Nephron progenitor cell (in vitro differentiated cells): ENCODE measurements at places on chromosomes 7 and 10.

DNA sequence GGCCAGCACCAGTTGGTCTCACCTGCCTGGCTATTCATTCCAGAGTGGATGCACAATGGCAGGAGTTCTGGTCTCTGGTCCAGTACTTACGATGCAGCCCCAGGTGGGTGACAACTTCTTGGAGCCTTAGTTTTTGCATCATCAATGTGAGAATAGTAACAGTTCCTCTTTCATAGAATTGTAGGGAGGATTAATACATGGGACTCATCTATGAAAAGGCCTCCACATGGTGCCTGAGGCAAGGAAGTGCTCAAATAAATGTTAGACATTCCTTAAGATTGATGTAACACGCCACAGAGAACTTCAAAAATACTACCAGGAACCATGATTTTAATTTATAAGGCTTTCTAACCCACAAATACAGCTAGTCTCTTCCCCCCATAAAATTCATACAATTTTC is 120.1 kb upstream of the CHST15 start:
- peaks cover 12% of the 10 kb centered on the region for H3K4me1 ChIP-seq
- H3K27me3 ChIP-seq: peaks cover 14% of the 10 kb centered on the region
- no peak overlapping the region for H3K27ac ChIP-seq
- DNase-seq: no peak

- DNase-seq: no peak
- no peak overlapping the region for H3K27ac ChIP-seq
- no peaks in the 10 kb centered on the region for H3K4me1 ChIP-seq
- H3K4me3 ChIP-seq: no peak overlapping the region
Observed at GRCh38 chr7:96084881-96085553, 236.9 kb downstream of the SLC25A13 start.

GRCh38 chr7:28942168-28942567 is 16.0 kb downstream of the TRIL start:
- H3K36me3 ChIP-seq: peaks cover 6% of the 10 kb centered on the region
- no peak overlapping the region for H3K4me3 ChIP-seq
- H3K27me3 ChIP-seq: peaks cover 9% of the 10 kb centered on the region
- H3K4me1 ChIP-seq: peaks cover 69% of the 10 kb centered on the region

GRCh38 chr10:44697116-44697515 is 214.0 kb upstream of the TMEM72 start:
- no peaks in the 10 kb centered on the region for H3K36me3 ChIP-seq
- peaks cover 16% of the 10 kb centered on the region for H3K4me1 ChIP-seq
- H3K4me3 ChIP-seq: no peak overlapping the region
- H3K27me3 ChIP-seq: peaks cover 3% of the 10 kb centered on the region

DNA sequence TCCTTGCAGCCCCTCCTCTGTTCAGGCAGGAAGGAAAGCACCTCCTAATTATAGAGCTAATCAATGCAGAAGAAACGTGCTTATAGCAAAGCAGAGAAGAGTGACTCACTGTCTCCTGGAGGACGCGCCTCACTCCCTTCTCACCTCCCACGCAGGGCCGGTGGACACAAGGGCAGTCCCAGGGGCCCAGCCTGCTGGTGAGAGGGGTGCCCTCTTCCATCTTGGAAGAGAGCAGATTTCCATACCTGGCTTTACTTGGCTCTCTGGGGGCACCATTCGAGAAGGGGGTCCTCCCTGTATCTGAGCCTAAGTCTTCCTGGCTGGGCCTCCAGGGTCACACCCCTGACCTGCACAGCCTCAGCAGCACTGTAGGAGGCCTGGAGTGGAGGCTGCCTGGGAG is 55.8 kb downstream of the RASGEF1A start:
- no peak overlapping the region for H3K27ac ChIP-seq
- H3K4me1 ChIP-seq: peaks cover 10% of the 10 kb centered on the region
- no peak for DNase-seq
- H3K4me3 ChIP-seq: no peak overlapping the region

- no peak overlapping the region for H3K4me3 ChIP-seq
- peaks cover 8% of the 10 kb centered on the region for H3K4me1 ChIP-seq
- no peak for DNase-seq
- H3K36me3 ChIP-seq: no peaks in the 10 kb centered on the region
- H3K27ac ChIP-seq: no peak overlapping the region
- peaks cover 28% of the 10 kb centered on the region for H3K27me3 ChIP-seq
Observed at GRCh38 chr7:151198945-151199848, 11.1 kb downstream of the H2BK1 start.

- H3K36me3 ChIP-seq: peaks cover 63% of the 10 kb centered on the region
- DNase-seq: no peak
- no peak overlapping the region for H3K4me3 ChIP-seq
- peaks cover 13% of the 10 kb centered on the region for H3K4me1 ChIP-seq
- peaks cover 4% of the 10 kb centered on the region for H3K27me3 ChIP-seq
Observed at GRCh38 chr10:60921633-60922032, 22.4 kb downstream of the RHOBTB1 start.

DNA sequence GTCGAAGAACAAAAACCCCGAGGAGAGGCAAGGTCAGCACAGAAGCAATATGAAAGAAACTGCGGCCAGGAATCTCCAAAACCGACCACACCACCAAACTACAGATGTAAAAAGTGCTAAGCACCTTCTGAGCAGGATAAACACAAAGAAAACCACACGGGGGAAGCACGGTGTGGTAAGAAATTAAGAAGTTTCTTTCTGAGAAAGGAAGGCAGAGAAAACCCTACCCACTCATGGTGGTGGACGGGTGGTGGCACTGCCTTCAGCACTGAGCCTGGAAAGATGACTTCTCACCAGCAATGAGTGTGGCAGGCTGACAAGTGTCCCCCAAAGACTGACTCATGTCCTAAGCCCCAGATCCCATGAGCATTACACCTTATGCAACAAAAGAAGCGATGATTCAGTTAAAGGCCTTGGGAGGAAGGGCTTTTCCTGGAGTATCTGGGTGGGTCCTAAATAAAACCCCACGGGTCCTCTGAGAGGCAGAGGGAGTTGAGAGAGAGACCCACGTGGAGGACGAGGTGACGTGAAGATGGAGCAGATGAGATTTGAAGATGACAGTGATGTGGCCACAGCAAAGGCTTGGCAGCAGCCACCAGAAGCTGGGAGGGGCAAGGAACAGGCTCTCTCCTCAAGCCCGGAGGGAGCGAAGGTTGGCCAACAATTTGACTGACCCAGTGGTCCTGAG is 124.9 kb downstream of the DLG5 start:
- peaks cover 50% of the 10 kb centered on the region for H3K36me3 ChIP-seq
- peak overlapping the region; percentile 37 for H3K27ac ChIP-seq
- peaks cover 4% of the 10 kb centered on the region for H3K27me3 ChIP-seq
- no peak overlapping the region for H3K4me3 ChIP-seq

GRCh38 chr7:114864278-114864677 is 57.6 kb upstream of the MDFIC start:
- no peak overlapping the region for H3K4me3 ChIP-seq
- H3K4me1 ChIP-seq: no peaks in the 10 kb centered on the region
- no peaks in the 10 kb centered on the region for H3K27me3 ChIP-seq
- H3K36me3 ChIP-seq: no peaks in the 10 kb centered on the region
- DNase-seq: no peak

- H3K4me1 ChIP-seq: no peaks in the 10 kb centered on the region
- H3K27ac ChIP-seq: no peak overlapping the region
- no peak overlapping the region for H3K4me3 ChIP-seq
- H3K36me3 ChIP-seq: no peaks in the 10 kb centered on the region
- no peaks in the 10 kb centered on the region for H3K27me3 ChIP-seq
- DNase-seq: no peak
Observed at GRCh38 chr7:14666913-14667312, 235.6 kb downstream of the DGKB start.

DNA sequence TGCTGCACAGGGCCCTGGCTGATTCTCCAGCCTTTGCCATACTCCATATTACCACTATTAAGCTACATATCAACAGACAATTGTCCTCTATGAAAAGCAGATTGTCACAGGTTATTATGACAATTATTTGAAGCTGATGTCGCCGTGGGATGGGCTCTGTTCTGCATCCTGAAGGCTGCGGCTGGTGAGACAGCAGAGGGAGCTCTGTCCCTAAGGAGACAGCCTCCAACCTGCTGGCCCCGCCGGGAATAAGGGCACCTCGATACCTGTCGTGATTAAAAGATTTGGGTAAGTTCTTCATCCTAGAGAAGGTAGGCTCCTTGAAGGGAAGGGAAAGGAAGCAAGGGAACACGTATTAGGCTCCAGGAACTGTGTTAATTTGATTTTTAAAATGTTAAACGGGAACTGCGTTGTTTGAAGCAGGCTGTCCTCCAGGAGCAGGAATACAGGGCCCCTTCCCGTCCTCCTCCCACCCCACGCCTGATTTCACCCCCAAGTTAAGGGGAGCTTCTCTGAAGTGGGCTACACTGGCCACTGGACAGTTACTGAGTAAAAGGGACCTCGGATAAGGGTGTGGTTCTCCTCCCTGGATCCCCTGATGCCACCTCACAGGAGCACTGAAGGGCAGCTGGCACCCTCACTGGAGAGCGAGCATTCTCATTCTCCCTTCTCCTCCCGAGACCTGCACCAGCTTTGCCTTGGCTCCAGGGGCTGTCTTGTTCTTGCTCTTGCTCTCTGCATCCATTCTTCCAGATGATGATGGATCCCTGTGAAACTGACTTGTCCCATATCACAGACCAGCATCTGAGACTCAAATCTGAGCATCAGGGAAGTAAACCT is 11.8 kb upstream of the TIAL1 start:
- DNase-seq: peak; percentile 44
- H3K36me3 ChIP-seq: no peaks in the 10 kb centered on the region
- H3K27ac ChIP-seq: no peak overlapping the region
- no peaks in the 10 kb centered on the region for H3K4me1 ChIP-seq
- peak overlapping the region; percentile 10 for H3K4me3 ChIP-seq

DNA sequence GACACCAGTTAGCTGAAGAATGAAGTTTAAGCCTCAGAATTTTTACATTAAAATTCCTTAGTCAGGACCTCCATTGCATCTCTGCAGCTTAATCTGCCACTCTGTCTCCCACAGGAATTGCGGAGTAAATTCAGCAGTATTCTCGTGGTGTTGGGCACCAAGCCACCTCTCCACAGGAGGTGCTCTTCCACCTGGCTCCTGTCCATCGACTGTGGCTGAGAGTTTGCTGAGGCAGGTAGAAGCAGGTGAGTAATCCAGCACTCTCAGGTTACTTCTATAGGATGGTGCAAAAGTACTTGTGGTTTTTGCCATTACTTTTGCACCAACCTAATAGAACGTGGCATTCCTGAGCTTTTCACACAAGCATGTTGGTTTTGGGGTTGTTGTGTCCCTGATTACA is 134.1 kb downstream of the GFRA1 start:
- H3K4me3 ChIP-seq: no peak overlapping the region
- DNase-seq: no peak
- no peaks in the 10 kb centered on the region for H3K36me3 ChIP-seq
- peaks cover 17% of the 10 kb centered on the region for H3K27me3 ChIP-seq

DNA sequence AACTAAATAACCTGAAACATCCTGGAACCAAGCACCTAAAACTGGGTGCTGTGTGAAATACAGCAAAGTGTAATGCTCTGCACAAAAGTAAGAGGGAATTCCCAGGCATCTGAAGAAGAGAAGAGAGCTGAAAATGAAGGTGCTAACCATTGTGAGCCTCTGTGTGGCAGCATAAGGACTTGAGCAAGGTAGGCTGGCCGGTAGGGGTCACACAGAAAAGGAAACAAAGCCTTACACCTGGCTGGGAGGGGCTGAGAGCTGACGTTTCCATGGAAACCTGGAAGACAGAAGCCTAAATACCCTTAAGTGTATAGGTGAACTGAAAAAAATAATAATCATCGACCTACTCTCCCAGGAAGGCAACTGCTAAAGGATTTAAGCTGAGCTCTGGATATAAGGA is 48.6 kb downstream of the CUL1 start:
- H3K27me3 ChIP-seq: no peaks in the 10 kb centered on the region
- H3K4me1 ChIP-seq: peaks cover 4% of the 10 kb centered on the region
- H3K27ac ChIP-seq: peak overlapping the region; percentile 70
- peaks cover 73% of the 10 kb centered on the region for H3K36me3 ChIP-seq
- DNase-seq: no peak

- H3K4me3 ChIP-seq: no peak overlapping the region
- no peaks in the 10 kb centered on the region for H3K27me3 ChIP-seq
- H3K4me1 ChIP-seq: no peaks in the 10 kb centered on the region
- no peak overlapping the region for H3K27ac ChIP-seq
Observed at GRCh38 chr10:9009505-9009904, 955.0 kb downstream of the GATA3 start.

- peak overlapping the region; percentile 14 for H3K27ac ChIP-seq
- H3K4me1 ChIP-seq: peaks cover 39% of the 10 kb centered on the region
- DNase-seq: no peak
- H3K27me3 ChIP-seq: no peaks in the 10 kb centered on the region
- no peak overlapping the region for H3K4me3 ChIP-seq
Observed at GRCh38 chr10:77041636-77042258, 595.9 kb downstream of the KCNMA1 start.

DNA sequence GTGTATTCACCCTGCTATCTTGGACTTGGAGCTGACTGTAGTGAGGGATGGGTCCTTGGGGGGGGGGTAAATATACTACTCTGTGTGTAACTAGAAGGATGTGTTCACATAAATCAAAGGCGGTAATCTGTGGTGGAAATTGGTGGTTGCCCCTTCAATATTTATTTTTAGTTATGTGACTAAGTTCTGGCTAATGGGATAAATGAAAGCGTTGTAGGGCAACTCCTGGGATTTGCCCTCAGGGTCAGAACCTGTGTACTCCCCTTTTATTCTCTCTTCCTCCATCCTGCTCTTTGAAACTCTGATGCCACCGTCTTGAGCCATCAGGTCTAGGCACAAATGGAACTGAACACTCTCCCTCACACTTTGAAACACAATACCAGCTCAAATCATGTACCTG is 24.3 kb upstream of the ST7 start:
- H3K27ac ChIP-seq: no peak overlapping the region
- H3K27me3 ChIP-seq: peaks cover 26% of the 10 kb centered on the region
- no peak overlapping the region for H3K4me3 ChIP-seq
- no peak for DNase-seq
- peaks cover 5% of the 10 kb centered on the region for H3K4me1 ChIP-seq

GRCh38 chr7:25575634-25576033 is 347.3 kb upstream of the NPVF start:
- peaks cover 12% of the 10 kb centered on the region for H3K4me1 ChIP-seq
- DNase-seq: no peak
- H3K36me3 ChIP-seq: no peaks in the 10 kb centered on the region
- H3K27me3 ChIP-seq: peaks cover 11% of the 10 kb centered on the region

DNA sequence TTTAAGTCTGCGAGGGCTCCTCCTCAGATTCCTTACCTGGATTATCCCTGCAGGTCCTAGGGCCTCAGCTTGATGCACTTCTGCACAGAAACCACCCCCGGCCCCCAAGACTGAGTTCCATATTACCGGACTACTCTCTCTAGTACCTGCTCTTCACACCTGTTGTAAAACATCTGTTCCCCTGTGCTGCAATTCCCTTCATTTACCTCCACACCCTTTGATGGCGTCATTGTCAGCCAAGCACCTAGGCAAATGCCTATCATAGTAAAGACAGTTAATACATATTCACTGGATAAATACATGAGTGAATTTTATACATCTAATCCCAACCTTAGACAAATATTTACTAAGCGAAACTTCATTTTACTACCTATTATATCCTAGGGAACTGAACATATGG is 275.5 kb downstream of the PLXDC2 start:
- no peak overlapping the region for H3K4me3 ChIP-seq
- no peak for DNase-seq
- peaks cover under 1% of the 10 kb centered on the region for H3K27me3 ChIP-seq
- H3K36me3 ChIP-seq: peaks cover 14% of the 10 kb centered on the region
- H3K4me1 ChIP-seq: no peaks in the 10 kb centered on the region
- H3K27ac ChIP-seq: no peak overlapping the region

GRCh38 chr7:31633894-31634494 is 53.0 kb upstream of the PPP1R17 start:
- DNase-seq: peak; percentile 48
- H3K27ac ChIP-seq: peak overlapping the region; percentile 89
- H3K36me3 ChIP-seq: no peaks in the 10 kb centered on the region
- H3K4me3 ChIP-seq: no peak overlapping the region

GRCh38 chr7:93140582-93141191 is 7.5 kb downstream of the SAMD9L start:
- no peak overlapping the region for H3K4me3 ChIP-seq
- no peak overlapping the region for H3K27ac ChIP-seq
- no peaks in the 10 kb centered on the region for H3K4me1 ChIP-seq
- no peaks in the 10 kb centered on the region for H3K36me3 ChIP-seq
